ENCODE measurements at places on chromosomes 3 and 15.

- DNase-seq, result no peak
Observed at GRCh38 chr3:128407247-128407646, 59.4 kb downstream of the DNAJB8 start.

DNA sequence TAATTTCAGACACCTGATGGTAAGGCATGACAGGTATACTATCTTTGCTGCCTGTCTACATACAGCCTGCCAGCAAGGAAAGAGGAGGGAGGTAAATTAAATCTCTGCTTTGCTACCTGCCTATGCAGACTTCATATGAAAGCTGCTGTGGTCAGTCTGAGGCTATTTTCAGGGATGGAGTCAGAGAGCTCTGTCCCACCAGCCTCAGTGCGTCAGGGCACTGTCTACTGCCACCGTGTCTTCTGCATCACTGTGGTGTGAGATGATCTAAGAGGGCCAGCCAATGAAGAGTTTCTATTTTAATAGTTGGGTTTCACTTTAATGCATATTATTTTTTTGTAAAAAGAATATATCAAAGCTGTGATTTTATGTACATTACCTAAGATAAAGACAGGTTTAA is 125.6 kb downstream of the CADPS start:
- DNase-seq, result no peak

DNA sequence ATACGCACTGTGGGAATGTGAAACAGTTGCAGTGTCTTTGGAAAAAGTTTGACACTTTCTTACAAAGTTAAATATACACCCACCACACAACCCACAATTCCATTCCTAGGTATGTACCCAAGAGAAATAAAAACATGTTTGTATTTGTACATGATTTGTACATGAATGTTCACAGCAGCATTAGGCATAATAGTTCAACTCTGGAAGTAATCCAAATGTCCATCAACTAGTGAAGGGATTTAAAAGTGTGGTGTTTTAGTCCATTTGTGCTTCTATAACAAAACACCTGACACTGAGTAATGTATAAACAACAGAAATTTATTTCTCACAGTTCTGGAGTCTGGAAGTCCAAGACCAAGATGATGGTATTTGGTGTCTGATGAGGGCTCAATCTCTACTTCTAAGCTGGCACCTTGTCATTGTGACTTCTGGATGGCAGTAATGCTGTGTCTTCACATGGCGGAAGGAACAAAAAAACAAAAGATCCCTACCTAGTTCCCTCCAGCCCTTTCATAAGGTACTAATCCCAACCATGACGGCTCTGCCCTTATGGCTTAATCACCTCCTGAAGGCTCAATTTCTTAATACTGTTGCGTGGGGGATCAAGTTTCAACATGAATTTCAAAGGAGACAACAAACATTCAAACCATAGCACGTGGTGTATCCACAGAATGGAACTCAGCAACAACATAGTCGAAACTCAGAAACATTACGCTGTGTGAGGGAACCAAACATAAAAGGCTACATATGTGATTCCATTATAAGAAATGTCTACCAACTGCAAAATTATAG is 120.5 kb downstream of the AQP9 start:
- DNase-seq, result no peak

DNA sequence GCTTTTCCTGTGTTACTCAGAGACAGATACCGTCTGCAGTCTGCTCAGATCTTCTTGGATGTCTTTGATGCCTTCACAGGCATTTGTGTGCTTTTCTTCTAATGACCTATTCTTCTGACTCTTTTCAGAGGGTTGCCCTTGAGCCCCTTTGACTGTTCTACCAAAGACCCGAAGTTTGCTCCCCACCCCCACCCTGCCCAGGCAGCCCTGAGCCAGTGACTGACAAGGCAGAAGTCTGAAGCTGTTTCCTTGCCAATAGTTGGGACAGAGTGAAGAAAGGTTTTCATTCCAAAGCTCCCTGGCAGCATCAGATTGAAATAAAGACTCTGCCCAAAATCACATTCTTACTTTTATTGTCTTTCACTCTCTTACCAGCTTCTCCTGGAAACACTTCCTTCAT is 9.0 kb upstream of the ATP13A5 start:
- no peak for DNase-seq

DNA sequence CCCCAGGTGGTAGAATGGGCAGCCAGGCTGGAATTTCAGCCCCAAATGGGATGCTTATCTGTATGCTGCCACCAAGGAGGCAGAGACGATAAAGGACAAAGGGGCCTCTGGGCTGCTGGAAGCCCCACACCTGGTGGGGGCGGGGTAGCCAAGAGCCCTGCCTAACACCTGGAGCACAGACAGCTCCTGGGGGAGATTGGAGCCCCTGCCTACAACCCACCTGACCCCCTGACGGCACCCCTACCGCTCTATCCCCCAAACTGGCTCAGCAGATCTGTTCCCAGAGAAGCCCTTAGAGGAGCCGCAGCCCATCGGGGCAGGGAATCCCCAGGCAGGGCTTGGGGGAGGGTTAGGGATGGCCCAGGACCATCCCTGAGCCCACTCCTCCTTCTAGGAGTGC is 15.8 kb upstream of the SEMA3F start:
- DNase-seq, result no peak

GRCh38 chr3:78642226-78643035 is 1125.4 kb downstream of the ROBO1 start:
- DNase-seq, result no peak

- peak; percentile 72 for DNase-seq
Observed at GRCh38 chr3:98814817-98815420, 51.8 kb downstream of the ST3GAL6 start.

DNA sequence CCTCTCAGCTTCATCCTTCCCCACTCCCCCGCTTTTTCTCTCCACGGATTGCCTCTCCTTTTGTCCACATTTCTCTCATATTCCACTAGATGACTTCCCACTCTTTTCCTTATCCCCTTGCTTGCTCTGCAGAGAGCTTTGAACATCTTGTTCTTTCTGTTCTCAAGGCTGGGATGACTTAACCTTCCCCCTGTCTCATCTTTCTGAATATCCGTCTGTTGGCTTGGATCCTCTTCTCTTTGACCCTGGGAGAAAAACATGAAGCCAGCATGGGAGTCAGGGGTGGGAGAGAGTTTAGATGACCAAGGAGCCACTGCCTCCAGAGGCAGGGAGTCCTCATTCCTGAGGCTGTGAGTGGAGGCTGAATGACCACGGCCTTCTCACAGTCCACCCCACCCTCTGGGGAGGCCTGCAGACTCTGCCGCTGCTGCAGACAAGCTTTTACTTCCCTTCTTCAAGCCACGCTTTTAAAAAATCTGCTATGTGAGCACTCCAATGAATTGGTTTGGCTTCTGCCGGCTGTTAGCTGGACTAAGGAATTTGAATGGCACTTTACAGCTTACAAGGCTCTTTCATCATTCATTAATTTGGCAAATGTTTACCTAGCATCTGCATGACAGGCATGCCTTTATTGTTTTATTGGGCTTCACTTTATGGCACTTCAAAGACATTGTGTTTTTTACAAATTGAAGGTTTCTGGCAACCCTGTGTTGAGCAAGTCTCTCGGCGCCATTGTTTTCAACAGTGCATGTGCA is 111.6 kb upstream of the SLC6A6 start:
- no peak for DNase-seq

- no peak for DNase-seq
Observed at GRCh38 chr3:151722856-151723255, 10.9 kb upstream of the AADACL2 start.

- no peak for DNase-seq
Observed at GRCh38 chr3:10770547-10770946, 45.5 kb upstream of the SLC6A11 start.

DNA sequence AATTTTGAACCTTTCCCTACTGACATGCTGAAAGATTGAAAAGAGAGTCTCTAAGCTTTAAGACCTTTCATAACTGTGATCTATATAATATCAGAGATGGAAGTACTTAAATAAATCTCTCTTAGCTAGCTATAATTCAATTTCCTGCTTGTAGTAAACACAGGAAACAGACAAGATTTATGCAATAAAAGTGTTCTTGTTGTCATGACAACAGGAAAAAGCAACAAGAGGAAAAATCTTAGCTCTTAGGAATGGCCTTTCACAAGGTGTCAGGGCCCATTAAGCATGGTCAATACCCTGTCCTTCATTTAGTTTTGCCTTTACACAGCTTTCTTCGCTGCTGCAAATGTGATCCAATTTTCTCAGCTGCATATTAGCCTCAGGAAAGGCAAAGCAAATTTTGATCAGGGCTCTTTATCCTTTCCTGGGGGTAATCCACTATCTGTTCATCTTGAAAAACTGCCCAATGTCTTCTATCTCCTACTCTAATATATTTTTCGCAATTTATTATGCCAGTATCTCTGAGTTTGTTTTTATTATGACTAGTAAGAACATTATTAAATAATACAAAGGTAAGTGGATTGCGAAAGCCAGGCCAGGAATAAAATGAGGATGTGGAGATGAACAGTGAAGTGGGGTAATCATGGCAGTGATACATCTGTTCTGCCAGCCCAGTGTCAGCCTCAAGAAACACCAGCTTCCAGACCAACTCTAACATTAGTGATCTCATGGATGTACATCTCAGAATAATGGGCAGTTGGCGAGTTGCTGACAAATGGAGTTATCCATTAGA is 28.7 kb downstream of the SIDT1 start:
- no peak for DNase-seq

GRCh38 chr15:75065851-75066509 is 42.6 kb downstream of the PPCDC start:
- no peak for DNase-seq
